ENCODE measurements at places on chromosomes 1 and 21. TPM values are rescaled to one million over a fixed set of nuclear protein-coding genes. Genes with fewer than 3 reads are reported as not detected.

Gene LCE1F
- not detected for total RNA-seq

Gene VPS26C
- 30.9 TPM for total RNA-seq

Gene RIPPLY3
- total RNA-seq = 0.59 TPM

Gene LCE3D
- total RNA-seq = 3.4 TPM

Gene FAM89A
- 16.9 TPM for total RNA-seq

Gene TMEM59
- total RNA-seq = 130 TPM

Gene KCNJ15
- not detected for total RNA-seq

Gene ADCY10
- 0.38 TPM for total RNA-seq
